Activated T-cell treated with anti-CD3 and anti-CD28 coated beads, Interleukin-2, amount 50 U/mL, for 72 hours (primary cell): ENCODE measurements at places on chromosomes 2 and 18.

GRCh38 chr2:109736177-109736827, 57.8 kb upstream of the RGPD5 start:
- DNase-seq: peak; percentile 6

- no peak for DNase-seq
Measured at GRCh38 chr2:169464882-169465281, 14.4 kb upstream of the BBS5 start.

DNA sequence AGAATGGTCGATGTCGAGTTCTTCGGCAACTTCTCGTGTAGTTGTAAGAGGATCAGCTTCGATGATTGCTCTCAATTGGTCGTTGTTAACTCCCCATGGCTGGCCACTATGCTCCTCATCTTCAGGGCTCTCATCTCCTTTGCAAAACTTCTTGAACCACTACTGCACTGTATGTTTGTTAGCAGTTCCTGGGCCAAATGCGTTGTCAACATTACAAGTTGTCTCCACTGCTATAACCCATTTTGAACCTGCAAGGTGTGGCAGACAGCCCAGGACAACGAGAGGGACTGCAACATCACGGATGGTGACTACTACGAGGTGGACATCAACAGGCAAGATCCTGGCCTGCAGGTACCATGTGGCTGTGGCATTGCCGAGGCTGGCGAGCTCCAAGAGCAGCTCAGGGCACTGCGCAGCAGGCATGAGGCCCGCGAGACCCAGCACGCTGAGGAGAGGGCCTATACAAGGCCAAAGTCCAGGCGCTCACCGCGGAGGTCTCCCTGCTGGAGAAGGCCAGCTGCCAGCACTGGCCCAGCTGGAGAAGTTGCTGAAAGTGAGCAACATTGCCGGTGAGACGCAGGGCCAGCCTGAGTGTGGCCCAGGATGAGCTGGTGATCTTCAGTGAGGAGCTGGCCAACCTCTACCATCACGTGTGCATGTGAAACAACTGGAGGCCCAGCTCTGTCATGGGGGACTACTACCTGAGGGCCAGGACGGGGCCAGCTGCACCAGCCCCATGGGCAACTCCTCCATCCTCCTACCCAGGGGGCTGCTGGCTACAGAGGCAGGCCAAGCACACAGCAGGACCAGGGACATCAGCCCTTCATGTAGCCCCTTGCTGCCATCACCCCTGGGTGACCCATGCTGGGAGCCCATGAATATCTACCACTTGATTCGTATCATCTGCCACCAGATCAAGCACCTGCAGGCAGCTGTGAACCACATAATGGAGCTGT, 20.2 kb downstream of the CLK1 start:
- no peak for DNase-seq

GRCh38 chr2:163155279-163155883, 316.8 kb upstream of the KCNH7 start:
- no peak for DNase-seq
